ENCODE measurements at places on chromosomes 16 and 17. TPM values are rescaled to one million over a fixed set of nuclear protein-coding genes. Genes with fewer than 3 reads are reported as not detected.

The NPW gene
- 2.3 TPM for polyA plus RNA-seq

The ZG16 gene
- not detected for polyA plus RNA-seq

GRCh38 chr17:43694081-43694870 is 32.6 kb upstream of the MEOX1 start:
- peak; percentile 85 for DNase-seq

The KRT31 gene
- polyA plus RNA-seq, result 6.2 TPM

The SMIM22 gene
- 0.31 TPM for polyA plus RNA-seq

The BFAR gene
- polyA plus RNA-seq, result 57.2 TPM

The CD300C gene
- polyA plus RNA-seq, result 0.35 TPM

The MILR1 gene
- 4.0 TPM for polyA plus RNA-seq

The KRT27 gene
- polyA plus RNA-seq, result not detected

DNA sequence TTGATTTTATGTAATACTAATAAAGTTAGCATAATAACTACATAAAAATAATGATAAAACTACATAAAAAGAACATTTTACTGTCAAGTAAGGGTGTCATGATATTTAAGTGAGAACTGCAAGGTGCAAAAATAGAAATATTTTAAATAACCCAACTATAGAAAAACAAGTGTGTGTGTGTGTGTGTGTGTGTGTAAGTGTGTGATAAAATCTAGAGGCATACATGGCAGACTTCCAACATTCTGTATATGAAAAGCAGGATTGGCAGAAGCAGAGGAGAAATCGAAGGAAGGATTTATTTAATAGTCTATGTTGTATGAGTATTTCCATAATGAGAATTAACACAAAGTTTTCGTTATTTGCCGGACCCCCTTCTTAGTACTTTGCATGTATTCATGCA is 334.1 kb downstream of the KCNJ2 start:
- DNase-seq, result no peak

- DNase-seq, result no peak
Measured at GRCh38 chr16:29665294-29666077, 2.4 kb downstream of the SPN start.

The P3H4 gene
- polyA plus RNA-seq, result 37.9 TPM

DNA sequence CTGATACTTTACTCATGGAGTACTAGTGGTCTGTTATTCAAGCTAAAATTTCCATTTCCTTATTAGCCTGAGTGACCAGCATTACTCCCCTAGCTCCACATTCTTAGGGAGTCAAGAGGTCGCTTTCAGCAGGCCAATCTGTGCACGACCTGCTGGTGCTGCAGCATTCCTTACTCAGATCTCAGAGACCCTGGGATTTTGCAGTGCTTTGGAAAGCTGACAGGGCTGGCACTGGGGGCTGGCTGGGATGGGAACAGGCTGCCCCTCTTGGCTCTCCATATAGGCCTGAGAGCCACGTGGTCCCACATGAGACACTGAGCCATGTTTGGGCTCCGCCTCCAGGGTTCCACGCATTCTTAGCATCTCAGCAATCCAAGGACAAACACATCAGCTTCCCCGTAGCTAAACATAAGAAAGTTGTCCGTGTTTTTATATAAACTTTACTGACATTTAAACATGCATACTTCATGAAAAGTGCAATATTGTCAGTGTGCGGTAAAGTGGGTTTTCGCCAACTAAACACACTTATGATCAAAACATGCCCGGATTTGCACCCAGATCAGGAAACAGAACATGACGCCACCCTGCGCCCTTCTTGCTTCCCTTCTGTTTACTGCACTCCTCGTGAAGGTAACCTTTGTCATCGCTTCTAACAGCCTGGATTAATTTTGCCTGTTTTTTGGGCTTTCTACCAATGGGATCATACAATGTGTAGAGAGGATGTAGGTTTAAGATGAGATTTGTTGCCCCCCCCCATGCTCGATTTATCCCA is 254.5 kb upstream of the CACNG5 start:
- DNase-seq, result peak; percentile 51

DNA sequence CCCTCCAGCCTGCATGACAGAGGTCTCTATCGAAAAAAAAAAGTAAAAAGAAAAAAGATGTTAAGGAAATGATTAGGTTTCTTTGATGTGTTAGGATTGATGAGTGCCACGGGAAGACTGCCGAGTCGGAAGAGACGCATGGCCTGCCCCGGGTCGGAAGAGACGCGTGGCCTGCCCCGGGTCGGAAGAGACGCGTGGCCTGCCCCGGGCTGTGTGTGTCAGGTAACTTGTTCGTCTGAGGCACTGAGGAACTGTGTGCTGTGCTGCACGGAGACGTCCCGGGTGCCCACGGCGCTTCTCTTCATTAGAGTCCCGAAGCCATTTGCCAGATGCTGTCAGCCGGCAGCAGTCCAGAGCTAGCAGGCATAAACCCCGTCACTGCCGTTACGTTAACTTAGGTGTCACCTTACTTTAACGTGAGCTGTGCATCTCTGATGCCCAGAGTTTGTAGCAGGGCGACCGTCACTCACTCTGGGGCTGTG is 40.5 kb upstream of the FASN start:
- no peak for DNase-seq

DNA sequence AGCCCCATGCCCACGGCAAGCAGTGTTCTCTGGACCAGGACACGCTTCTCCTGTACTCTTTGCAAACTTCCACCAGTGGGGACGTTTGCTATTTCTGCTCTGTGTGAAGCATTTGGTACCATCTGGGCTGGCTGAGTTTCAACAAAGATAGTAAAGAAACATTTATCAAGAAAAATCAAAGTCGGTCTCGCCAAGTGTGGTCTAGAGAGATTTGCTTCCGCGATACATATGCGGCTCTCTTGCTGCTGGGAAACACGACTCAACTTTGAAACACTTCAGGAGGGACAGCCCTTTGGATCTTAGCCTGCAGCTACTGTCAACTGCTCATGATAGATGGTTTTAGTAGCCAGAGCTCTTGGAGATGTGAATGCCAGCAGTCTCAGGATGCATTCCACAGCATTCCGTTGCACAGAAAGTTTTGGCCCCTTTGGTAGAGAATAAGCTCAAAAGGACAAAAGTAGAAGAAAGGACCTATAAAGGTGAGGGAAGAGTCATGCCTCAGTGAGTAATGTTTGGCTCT is 168.2 kb upstream of the CACNG3 start:
- DNase-seq, result no peak

The NXN gene
- 58.5 TPM for polyA plus RNA-seq

The EPN3 gene
- 1.3 TPM for polyA plus RNA-seq

- DNase-seq, result no peak
Measured at GRCh38 chr17:49587366-49588073, 11.8 kb downstream of the NXPH3 start.

The SGCA gene
- 375 TPM for polyA plus RNA-seq

The SPIRE2 gene
- 1.9 TPM for polyA plus RNA-seq

GRCh38 chr16:56388209-56388608 is 37.1 kb downstream of the AMFR start:
- DNase-seq, result no peak

The OR1A1 gene
- not detected for polyA plus RNA-seq

DNA sequence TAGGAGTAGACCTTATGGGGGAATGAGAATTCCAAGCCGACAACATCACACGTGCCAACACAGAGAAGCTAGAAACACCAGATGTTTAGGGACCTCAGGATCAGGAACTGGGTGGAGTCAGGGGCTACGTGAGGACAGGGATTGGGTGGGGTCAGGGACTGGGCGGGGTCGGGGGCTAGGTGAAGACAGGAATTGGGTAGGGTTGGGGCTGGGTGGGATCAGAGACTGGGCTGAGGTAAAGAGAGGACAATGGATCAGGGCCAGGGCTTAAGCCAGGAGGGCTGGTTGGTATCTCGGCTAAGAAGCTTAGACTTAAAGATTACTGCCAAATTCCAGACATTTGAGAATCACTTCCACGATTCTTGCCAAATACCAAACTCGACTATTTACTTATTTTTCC is 11.6 kb downstream of the TEKT5 start:
- no peak for DNase-seq

DNA sequence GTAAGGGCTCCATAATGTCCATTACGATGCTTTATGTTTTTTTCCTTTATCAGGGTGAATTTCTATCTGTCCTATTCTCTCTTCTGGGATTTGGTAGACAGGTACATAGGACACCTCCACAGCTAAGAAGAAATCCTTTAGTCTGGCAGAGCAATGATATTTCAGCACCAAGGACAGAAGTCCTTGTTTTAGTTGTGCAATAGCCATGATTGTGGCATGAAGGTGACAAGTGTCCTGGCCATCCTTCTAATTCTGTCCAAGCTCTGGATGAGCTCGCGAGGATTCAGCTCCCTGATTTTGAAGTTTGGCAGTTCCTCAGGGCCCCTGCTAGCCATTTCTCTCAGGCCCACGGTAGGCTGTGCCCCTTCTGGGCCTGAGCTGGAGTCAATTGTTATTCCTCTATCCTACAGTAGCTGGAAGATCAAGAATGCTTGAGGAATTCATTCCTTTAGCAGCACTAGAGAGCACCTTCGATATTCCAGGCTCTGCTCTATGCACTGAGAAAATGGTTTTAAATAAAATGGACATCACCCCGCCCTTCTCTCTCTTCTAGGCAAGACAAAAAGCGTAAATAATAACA is 320.8 kb downstream of the XYLT1 start:
- peak; percentile 25 for DNase-seq

GRCh38 chr17:51352798-51353197 is 92.5 kb downstream of the UTP18 start:
- no peak for DNase-seq

- DNase-seq, result no peak
Measured at GRCh38 chr16:12629271-12629670, 174.4 kb downstream of the CPPED1 start.

GRCh38 chr16:80656711-80657150 is 115.9 kb downstream of the DYNLRB2 start:
- DNase-seq, result no peak

The SLC6A4 gene
- 0.35 TPM for polyA plus RNA-seq

GRCh38 chr17:75364078-75364477 is 41.4 kb downstream of the GRB2 start:
- DNase-seq, result no peak
